Dermis microvascular lymphatic vessel endothelial cell (primary cell): ENCODE measurements at places on chromosomes 1 and 21. TPM values are rescaled to one million over a fixed set of nuclear protein-coding genes. Genes with fewer than 3 reads are reported as not detected.

DNA sequence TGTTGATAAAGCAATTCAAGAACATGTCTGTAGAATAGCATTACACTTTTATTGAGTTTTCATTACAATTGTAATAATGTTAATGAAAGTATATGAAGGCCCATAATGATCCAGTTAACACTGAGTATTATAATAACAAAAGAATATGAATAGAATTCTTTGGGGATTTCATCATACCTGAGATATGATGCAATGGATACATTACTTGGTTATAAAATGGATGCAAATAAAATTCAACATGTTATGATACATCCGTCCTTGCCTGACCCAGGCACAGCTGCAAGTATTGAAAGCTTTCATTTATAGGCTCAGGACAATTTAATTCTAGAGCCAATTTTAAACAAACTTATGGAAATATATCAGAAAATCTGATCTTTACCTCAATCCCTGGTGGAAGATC lies 8.2 kb upstream of the KCNA3 start:
- no peak for DNase-seq

DNA sequence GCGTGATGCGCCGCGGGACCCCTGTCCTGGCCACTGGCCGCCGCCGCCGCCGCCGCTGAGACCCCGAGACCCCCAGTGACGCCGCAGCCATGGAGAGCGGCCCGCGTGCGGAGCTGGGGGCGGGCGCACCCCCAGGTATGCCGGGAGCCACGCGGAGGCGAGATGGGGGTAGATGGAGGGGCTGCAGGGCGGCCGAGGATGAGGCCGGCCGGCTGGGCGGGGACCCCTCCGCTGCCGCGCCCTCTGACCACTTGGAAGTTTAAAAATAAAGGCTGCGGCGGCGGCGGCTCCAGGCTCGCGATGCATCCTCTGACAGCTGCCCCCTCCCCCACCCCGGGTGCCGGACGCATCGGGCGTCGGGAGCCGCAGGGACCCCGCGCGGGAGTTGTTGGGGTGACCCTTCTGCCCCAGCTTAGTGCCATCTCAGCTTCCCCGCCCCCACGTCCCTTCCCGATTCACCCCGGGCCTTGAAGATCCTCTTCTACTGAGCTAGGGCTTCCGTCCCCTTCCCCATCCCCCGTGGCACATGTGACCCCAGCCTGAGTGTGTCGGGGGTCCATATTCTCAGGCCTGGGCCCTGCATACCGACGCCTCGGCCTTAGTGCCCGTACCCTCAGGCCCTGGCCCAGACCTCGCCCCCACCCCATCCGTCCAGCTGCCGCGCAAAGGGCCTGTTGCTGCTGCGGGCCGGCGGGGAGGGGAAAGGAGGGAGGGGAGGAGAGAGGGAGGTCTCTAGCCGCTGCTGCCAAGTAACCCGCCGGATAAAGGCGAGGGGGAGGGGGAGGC lies 562 bp downstream of the MAP7D1 start:
- DNase-seq, result no peak

The SOX13 gene
- 7.4 and 8.9 TPM in 2 replicates for total RNA-seq

GRCh38 chr1:235947989-235948388 lies 81.3 kb upstream of the LYST start:
- no peak for DNase-seq

The CRYAA gene
- not detected in 2 replicates for total RNA-seq
